ENCODE measurements at places on chromosomes 2 and 18.

GRCh38 chr2:116802671-116803070 is 1011.8 kb upstream of the DDX18 start:
- DNase-seq = no peak

DNA sequence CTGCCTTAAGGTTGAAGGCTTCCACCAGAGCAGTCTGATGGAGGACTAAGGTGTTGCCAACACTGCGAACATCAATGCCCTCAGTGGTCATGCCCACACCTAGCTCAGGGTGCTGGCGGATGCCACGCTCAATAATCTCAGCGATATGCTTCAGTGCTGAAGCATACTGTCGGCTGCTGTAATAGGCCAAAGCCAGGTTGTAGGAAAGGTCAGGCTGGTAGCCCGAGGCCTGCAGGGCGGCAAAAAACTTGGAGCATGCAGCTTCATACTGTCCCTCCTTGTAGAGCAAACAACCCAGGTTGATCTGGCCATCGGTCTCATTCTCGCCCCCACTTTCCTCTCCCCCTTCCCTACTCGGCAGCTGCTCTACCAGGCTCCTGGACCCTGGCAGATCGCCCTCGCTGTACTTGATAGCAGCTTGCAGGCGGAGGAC is 159.4 kb downstream of the AGPS start:
- DNase-seq = peak; percentile 45

GRCh38 chr2:101017371-101017770 is 15.3 kb downstream of the RPL31 start:
- no peak for DNase-seq

GRCh38 chr18:8962192-8962779 is 140.2 kb upstream of the NDUFV2 start:
- no peak for DNase-seq
